ENCODE measurements at places on chromosomes 5 and 9. TPM values are rescaled to one million over a fixed set of nuclear protein-coding genes. Genes with fewer than 3 reads are reported as not detected.
A peak's percentile ranks its signal among the peaks of the same experiment; 100 is the strongest.

GRCh38 chr9:128683340-128684064, 5.5 kb upstream of the SET start:
- H3K27me3 ChIP-seq = no peaks in the 10 kb centered on the region
- peak overlapping the region; percentile 47 for H3K4me3 ChIP-seq
- peaks cover 37% of the 10 kb centered on the region for H3K4me1 ChIP-seq
- peak overlapping the region; percentile 87 for H3K27ac ChIP-seq

GRCh38 chr5:128201065-128201926, 117.7 kb downstream of the SLC12A2 start:
- peak; percentile 93 for DNase-seq
- no peaks in the 10 kb centered on the region for H3K27me3 ChIP-seq
- no peak overlapping the region for H3K4me3 ChIP-seq
- H3K4me1 ChIP-seq = peaks cover 25% of the 10 kb centered on the region
- no peaks in the 10 kb centered on the region for H3K36me3 ChIP-seq

DNA sequence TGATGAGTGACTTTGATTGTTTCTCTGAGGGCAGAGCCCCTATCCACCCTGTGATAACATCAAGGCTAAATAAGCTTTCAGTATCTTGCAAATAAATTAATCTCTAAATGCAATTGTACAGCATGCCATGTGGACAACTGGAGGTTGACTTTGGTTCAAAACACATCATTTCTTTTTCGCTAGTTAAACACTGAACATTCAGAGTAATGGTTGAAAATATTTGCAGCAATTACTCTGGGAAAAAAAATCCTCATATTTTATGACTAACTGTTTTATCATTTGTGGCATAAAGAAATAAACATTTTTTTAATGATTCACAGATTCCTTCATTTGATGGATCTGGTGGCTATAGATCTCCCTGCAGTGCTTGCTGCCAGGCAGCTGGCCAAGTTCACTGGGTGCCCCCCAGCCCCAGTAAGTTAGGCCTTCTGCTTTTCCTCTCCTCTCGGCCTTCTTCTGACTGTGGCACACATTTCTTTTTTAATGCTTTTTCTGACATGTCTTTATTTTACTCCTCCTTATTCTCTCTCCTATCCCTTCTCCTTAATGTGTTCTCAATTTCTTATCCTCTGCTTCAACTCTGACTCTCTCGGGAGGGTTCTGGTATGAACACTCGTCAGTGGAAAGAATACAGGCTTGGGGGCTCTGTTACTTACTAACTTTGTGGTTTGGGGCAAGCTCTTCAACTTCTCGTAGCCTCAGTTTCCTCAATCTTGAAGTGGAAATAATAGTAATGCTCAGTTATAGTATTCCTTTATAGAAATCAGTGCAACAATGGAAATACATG, 69.6 kb downstream of the ADAMTSL1 start:
- H3K27ac ChIP-seq = no peak overlapping the region
- no peaks in the 10 kb centered on the region for H3K4me1 ChIP-seq
- no peak overlapping the region for H3K4me3 ChIP-seq
- no peaks in the 10 kb centered on the region for H3K27me3 ChIP-seq
- DNase-seq = no peak
- no peaks in the 10 kb centered on the region for H3K36me3 ChIP-seq

- H3K4me1 ChIP-seq = no peaks in the 10 kb centered on the region
- no peaks in the 10 kb centered on the region for H3K27me3 ChIP-seq
- no peak for DNase-seq
- H3K27ac ChIP-seq = no peak overlapping the region
- H3K36me3 ChIP-seq = no peaks in the 10 kb centered on the region
- no peak overlapping the region for H3K4me3 ChIP-seq
Observed at GRCh38 chr5:44605926-44606325, 202.8 kb upstream of the MRPS30 start.

- peaks cover 12% of the 10 kb centered on the region for H3K27me3 ChIP-seq
- H3K27ac ChIP-seq = no peak overlapping the region
- H3K36me3 ChIP-seq = no peaks in the 10 kb centered on the region
- DNase-seq = no peak
- peaks cover 19% of the 10 kb centered on the region for H3K4me1 ChIP-seq
- no peak overlapping the region for H3K4me3 ChIP-seq
Observed at GRCh38 chr5:174732036-174733020, 7.9 kb downstream of the MSX2 start.

GRCh38 chr5:96952118-96952750, 16.4 kb downstream of the LNPEP start:
- no peaks in the 10 kb centered on the region for H3K36me3 ChIP-seq
- peaks cover 19% of the 10 kb centered on the region for H3K4me1 ChIP-seq
- no peak overlapping the region for H3K27ac ChIP-seq

DNA sequence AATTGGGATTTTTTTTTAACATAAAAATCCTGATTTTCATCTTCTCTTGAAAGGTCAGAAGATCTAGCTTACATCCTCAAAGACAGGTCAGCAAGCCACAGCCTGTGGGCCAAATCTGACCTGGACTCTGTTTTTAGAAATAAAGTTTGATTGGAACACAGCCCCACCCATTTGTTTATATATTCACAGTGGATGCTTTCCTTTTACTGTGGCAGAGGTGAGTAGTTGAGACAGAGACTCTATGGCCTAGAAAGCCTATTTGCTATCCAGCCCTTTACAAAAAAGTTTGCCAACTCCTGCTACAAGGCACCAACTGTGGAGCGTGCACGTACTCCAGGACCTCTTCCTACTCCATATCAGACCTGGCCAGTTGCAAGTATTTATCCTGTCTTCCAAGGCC, 13.4 kb upstream of the CCNJL start:
- H3K4me3 ChIP-seq = no peak overlapping the region
- no peak overlapping the region for H3K27ac ChIP-seq
- H3K36me3 ChIP-seq = no peaks in the 10 kb centered on the region
- no peaks in the 10 kb centered on the region for H3K4me1 ChIP-seq
- no peaks in the 10 kb centered on the region for H3K27me3 ChIP-seq

GRCh38 chr5:115577741-115578140, 24.5 kb downstream of the TICAM2 start:
- DNase-seq = no peak
- no peaks in the 10 kb centered on the region for H3K27me3 ChIP-seq
- H3K36me3 ChIP-seq = no peaks in the 10 kb centered on the region
- H3K4me1 ChIP-seq = no peaks in the 10 kb centered on the region
- no peak overlapping the region for H3K4me3 ChIP-seq

DNA sequence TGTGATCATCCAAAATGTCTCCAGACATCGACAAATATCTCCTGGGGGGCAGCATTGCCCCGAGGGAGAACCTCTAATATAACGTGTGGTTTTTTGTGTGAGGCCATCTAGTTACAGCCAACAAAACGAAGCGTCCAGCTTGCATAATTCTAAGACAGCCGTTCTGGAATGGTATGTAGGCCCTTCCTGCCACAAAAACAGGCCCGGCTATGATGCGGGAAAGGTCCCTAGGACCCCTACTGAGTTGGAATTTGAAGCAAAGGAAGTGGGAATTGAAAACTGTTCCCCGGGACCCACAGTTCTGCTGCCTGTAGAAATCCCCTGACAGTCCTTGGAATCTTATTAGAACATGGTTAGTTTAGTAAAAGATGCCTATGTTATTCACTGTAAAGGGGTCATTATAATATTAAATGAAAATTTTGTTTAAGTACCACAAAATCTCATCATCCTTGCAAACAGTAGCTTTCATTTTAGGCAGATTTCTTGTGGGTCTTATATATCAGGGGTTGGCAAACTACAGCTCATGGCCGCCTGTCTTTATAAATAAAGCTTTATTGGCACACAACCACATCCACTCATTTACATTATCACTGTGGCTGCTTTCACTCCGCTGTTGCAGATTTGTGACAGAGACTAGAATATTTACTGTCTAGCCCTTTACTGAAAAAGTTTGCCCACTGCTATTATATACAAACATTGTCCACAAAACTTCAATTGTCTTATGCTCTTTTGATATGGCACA, 70.7 kb downstream of the MSX2 start:
- no peak overlapping the region for H3K4me3 ChIP-seq
- no peak overlapping the region for H3K27ac ChIP-seq
- DNase-seq = no peak
- H3K27me3 ChIP-seq = no peaks in the 10 kb centered on the region
- H3K36me3 ChIP-seq = no peaks in the 10 kb centered on the region

DNA sequence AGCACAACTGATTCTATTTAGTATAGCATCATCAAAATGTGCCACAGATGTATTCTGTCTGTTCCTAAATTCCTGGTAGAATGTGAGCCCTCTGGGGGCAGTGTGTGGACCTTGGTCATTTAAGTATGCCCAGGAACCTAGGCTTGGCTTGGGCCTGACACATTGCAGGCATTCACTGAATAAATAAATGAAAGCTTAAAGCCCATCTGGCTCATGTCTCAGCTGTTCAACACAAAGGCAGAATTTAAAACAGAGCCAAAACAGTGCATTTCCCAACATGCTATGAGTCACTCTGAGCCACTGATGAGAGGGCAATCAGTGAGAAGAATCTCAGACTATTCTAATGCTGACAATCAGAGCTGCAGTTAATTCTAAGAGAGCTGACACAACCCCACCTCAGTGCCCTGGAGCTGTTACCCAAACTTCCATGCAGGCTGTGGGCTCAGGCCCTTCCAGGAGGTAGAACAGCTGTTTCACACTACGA, 8.1 kb downstream of the FAM193B start:
- no peaks in the 10 kb centered on the region for H3K27me3 ChIP-seq
- H3K4me3 ChIP-seq = no peak overlapping the region
- H3K36me3 ChIP-seq = no peaks in the 10 kb centered on the region
- peak overlapping the region; percentile 49 for H3K27ac ChIP-seq
- H3K4me1 ChIP-seq = peaks cover 46% of the 10 kb centered on the region

DNA sequence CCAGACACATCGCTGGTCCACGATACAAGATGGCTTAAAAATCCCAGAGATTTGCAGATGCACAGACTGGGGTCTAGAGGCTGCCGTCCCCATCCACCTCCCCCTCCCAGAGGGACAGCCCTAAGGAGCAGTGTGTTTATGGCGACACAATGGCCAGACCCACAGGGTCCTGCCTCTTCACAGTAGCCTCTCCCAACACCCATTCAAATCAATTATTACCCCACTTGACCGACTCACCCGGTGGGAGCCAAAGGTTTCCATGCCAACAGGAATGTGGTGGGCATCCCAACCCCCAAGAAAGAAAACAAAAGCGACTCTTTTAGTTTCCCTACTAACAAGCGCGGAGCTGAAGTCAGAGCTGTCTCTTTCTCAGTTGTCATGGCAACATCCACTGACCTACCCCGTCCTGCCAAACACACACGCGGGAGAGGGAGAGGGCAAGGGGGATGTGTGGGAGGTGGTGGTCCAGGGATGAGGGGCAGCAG, 209.0 kb downstream of the TTLL11 start:
- H3K4me3 ChIP-seq = no peak overlapping the region
- DNase-seq = no peak
- H3K27me3 ChIP-seq = no peaks in the 10 kb centered on the region
- H3K4me1 ChIP-seq = no peaks in the 10 kb centered on the region

DNA sequence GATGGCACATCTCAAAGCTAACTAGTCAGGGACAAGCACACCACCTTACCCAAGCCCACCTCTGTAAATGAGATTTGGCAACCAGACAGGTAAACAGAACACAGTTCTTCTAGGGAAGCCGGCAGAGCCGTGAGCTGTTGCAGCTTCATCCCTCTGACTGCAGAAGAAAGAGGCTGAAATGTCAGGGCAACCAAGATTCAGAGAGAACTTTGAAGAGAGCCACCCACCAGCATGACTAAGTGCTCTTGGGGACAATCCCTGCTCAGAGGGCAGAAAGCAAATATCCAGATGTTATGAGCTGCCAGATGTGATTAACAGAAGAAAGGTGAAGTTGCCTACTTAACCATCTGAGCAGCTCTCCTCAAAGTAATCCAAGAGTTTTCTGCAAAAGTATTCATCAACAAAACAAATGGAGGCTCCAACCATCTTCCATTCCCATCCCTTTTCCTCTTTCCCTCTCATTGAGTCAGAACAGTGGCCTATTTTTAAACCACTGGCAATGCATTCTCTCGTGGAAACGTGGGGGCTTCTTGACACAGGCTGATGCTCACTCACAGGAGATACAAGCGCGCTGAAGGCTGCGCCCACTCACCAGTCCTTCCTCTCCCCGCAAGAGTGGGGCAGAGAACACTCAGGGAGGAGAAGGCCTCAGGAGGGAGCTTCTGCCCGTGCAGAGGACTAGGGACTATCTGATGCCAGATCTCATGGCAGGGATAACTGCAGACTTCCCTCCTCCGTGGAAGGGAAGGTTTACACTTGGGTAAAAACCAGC, 57.1 kb downstream of the SLIT3 start:
- peaks cover 6% of the 10 kb centered on the region for H3K4me1 ChIP-seq
- H3K36me3 ChIP-seq = no peaks in the 10 kb centered on the region
- no peak overlapping the region for H3K27ac ChIP-seq

GRCh38 chr5:125348936-125349831, 602.7 kb upstream of the ZNF608 start:
- no peak for DNase-seq
- no peak overlapping the region for H3K27ac ChIP-seq
- no peaks in the 10 kb centered on the region for H3K27me3 ChIP-seq
- H3K4me3 ChIP-seq = no peak overlapping the region

- no peak overlapping the region for H3K4me3 ChIP-seq
- H3K36me3 ChIP-seq = no peaks in the 10 kb centered on the region
- DNase-seq = no peak
- no peak overlapping the region for H3K27ac ChIP-seq
Observed at GRCh38 chr5:124627815-124628595, 118.4 kb downstream of the ZNF608 start.

DNA sequence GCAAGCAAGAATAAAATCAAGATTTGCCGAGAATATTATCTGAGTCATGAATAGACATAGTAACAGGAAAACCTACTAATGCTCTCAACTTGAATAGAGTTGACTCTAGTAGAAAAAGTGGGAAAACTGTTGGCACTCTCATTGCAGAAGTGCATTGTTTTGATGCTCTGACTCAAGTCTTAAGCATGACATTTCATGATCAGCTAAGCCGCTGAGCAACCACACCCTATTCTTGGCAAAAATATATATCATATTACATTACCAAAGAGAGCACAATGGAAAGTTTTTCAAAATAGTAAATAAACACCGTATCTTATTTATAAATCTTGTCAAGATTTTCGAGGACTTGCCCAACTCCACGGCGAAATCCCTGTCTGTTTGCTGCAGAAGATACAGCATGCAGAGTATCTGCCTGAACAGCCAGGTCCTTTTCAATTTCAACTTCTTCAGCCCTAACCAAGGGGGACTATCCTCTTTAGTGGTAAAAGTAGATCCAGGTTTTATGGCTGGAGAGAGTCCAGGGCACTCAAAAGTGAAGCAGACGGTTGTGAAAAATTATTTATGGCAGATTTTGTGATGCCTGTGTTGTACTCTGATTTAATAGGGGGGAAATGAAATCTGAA, 13.9 kb upstream of the ADAMTSL1 start:
- no peaks in the 10 kb centered on the region for H3K4me1 ChIP-seq
- no peaks in the 10 kb centered on the region for H3K27me3 ChIP-seq
- H3K27ac ChIP-seq = no peak overlapping the region
- no peak for DNase-seq
- H3K4me3 ChIP-seq = no peak overlapping the region

- no peak for DNase-seq
- H3K27me3 ChIP-seq = no peaks in the 10 kb centered on the region
- H3K4me1 ChIP-seq = no peaks in the 10 kb centered on the region
- H3K4me3 ChIP-seq = no peak overlapping the region
- no peaks in the 10 kb centered on the region for H3K36me3 ChIP-seq
- H3K27ac ChIP-seq = no peak overlapping the region
Observed at GRCh38 chr5:39451276-39451941, 26.6 kb upstream of the DAB2 start.

FOXD4L5 gene
- not detected for total RNA-seq

QRFP gene
- total RNA-seq = not detected

INSL4 gene
- not detected for total RNA-seq

ENTPD2 gene
- total RNA-seq = 1.3 TPM

OR1Q1 gene
- not detected for total RNA-seq

TLR4 gene
- 7.6 TPM for total RNA-seq

ZNF883 gene
- 2.6 TPM for total RNA-seq

CERCAM gene
- total RNA-seq = 42.0 TPM

ADGRD2 gene
- not detected for total RNA-seq

PLPP1 gene
- total RNA-seq = 227 TPM

COL15A1 gene
- 6.7 TPM for total RNA-seq
